Gastrocnemius medialis (tissue), 4 donors: ENCODE measurements at places on chromosomes 2 and 18. TPM values are rescaled to one million over a fixed set of nuclear protein-coding genes. Genes with fewer than 3 reads are reported as not detected.
A peak's percentile ranks its signal among the peaks of the same experiment; 100 is the strongest.

GRCh38 chr2:165662720-165663119 lies 131.3 kb downstream of the GALNT3 start:
- no peaks in the 10 kb centered on the region for H3K27me3 ChIP-seq
- H3K27ac ChIP-seq = no peak overlapping the region
- no peaks in the 10 kb centered on the region for H3K36me3 ChIP-seq
- no peak for DNase-seq
- H3K4me1 ChIP-seq = no peaks in the 10 kb centered on the region
- no peak overlapping the region for H3K4me3 ChIP-seq

DNA sequence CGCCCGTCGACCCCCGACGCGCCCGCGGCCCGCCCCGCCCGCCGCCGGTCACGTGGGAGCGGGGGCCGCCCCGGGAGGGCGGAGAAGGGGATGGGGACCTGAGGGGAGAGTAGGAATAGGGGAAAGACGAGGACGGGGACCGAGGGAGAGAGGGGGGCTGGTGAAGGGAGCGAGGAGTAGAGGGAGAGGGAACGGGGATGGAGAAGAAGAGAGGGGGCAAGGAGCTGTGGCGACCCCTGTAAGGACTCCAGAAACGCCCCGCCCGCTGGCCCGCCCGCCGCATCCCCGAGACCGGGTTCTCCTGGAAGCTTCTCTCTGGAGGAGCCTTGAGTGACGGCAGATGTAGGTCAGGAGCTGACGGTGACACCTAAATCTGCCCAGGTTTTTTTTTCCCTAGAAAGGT lies 615 bp downstream of the ADNP2 start:
- DNase-seq = no peak
- H3K36me3 ChIP-seq = no peaks in the 10 kb centered on the region
- peaks cover 13% of the 10 kb centered on the region for H3K4me1 ChIP-seq
- peak overlapping the region; percentile 76 for H3K27ac ChIP-seq

GRCh38 chr2:44948565-44949328 lies 7.2 kb downstream of the SIX3 start:
- H3K36me3 ChIP-seq = no peaks in the 10 kb centered on the region
- no peak overlapping the region for H3K27ac ChIP-seq
- no peaks in the 10 kb centered on the region for H3K4me1 ChIP-seq
- peaks cover 45% of the 10 kb centered on the region for H3K27me3 ChIP-seq

DNA sequence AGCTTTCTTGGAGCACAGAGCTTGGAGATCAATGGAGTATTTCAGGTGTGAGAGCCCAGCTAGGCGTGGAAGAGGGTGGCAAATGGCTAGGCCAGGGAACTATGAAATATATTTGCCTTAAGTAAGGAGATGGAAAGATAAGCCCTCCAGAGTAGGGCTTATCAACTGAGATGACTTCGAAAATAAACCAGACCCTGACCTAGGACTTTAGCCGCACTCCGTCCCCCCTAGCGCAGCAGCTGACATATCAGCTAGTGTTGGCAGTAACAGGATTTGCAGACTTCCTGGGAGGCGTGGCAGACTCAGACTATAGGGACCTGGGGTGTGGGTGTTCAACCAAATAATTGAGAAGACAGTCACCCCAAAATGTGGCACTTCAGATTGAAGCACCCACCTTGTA lies 127.7 kb upstream of the EPAS1 start:
- no peaks in the 10 kb centered on the region for H3K27me3 ChIP-seq
- DNase-seq = no peak
- H3K36me3 ChIP-seq = no peaks in the 10 kb centered on the region
- H3K27ac ChIP-seq = no peak overlapping the region

GRCh38 chr18:32353257-32353656 lies 117.4 kb downstream of the GAREM1 start:
- no peak for DNase-seq
- H3K27me3 ChIP-seq = no peaks in the 10 kb centered on the region
- H3K4me3 ChIP-seq = no peak overlapping the region

DNA sequence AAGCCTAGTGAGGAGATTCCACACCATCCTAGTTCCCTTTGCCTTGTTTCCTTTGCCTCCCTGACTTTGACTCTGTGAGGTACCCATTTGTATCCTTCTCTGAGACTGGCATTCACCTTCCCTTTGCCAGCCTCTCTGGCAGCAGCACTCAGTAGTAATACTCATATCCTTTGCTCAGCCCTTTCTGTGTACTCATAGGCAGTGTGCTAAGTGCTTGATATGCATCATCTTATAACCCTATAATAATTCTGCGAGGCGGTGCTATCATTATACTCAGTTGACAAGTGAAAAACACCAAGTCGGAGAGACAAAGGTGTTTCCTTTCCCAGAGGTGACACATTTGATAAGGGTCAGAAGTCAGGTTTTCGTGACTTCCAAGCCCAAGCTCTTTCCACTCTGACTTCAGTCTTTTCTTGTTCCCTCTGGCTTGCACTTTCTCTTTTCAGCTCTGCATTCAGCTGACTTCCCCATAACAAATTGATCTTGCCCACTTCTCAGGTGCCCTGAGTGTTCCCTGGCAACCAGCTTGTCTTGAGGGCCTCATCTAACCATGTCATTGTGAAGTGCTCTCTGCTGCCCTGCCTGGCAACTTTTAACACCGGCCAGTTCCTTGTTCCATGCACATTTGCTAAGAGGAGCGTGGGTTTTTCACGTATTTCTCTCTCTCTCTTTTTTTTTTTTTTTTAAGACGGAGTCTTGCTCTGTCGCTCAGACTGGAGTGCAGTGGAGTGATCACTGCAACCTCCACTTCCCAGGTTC lies 94.5 kb upstream of the UPP2 start:
- H3K4me3 ChIP-seq = no peak overlapping the region
- no peak overlapping the region for H3K27ac ChIP-seq
- no peaks in the 10 kb centered on the region for H3K27me3 ChIP-seq
- no peaks in the 10 kb centered on the region for H3K36me3 ChIP-seq

DNA sequence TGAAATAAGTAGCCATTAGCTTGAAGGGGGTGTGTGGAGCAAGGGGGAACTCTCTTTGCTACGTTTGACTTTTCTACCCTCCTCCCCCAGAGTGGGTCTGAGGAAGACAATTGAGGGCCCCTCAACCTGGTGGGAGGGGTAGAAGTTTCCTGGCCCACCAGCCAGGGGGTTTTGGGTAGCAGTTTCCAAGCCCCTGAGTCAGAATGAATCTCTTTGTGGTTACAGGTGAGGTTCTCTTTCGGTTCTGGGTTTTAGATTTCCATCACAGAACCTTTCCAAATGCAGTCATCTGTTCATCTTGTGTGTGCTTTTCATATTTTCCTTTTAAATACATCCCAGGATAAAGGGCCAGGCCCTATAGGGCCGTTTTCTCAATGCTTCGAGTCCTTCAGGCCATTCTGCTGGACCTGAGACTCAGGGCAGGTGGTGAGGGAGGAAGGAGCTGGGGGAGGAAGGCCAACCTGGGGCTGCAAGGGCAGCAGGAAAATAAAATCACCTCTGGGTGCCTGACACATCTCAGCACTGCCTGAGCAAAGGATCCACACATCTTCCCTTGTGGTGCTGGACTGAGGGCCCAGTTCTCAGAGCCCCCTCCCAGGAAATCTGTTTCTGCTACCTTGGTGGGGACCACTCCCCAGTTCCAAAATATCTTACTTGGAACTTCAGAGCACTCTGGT lies 4.7 kb downstream of the LBH start:
- H3K36me3 ChIP-seq = no peaks in the 10 kb centered on the region
- H3K27me3 ChIP-seq = peaks cover 39% of the 10 kb centered on the region
- H3K27ac ChIP-seq = peak overlapping the region; percentile 64
- peaks cover 27% of the 10 kb centered on the region for H3K4me1 ChIP-seq

DNA sequence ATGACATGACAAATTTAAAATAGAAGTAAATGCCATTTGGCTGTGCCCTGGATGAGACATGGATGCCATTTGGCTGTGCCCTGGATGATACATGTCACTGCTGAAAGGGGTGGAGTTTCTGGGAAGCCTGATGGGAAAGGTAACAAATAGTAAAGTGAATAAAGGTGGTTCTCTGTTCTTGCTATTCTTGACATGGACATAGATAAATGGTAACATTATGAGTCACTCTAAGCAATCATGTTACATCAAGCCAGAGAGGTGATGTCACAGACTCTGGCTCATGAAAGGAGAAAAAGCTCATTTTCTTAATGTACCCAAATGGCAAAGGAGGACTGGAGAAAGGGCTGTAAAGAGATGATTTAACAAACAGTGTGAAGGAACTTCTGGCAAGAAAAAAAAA lies 86.4 kb downstream of the EML6 start:
- H3K4me3 ChIP-seq = no peak overlapping the region
- H3K27me3 ChIP-seq = no peaks in the 10 kb centered on the region
- H3K36me3 ChIP-seq = no peaks in the 10 kb centered on the region

DNA sequence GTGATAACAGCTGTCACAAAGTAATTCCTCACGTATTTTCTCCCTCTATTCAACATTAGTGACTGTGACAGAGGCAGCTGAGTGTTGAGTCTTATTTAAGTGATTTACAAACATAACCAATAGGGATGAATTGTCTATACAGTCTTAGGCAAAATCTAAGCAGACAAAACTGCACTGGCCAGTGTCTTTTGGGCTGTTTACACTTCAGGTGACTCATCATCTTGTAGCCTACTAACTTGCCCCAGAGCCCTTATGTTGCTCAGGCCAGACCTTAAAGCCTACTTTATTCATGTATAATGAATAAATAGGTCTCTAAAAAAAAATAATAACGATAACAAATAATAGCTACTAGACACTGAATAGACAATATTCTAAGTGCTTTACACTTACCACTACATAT lies 17.2 kb downstream of the THOC1 start:
- H3K4me1 ChIP-seq = no peaks in the 10 kb centered on the region
- DNase-seq = no peak
- no peak overlapping the region for H3K4me3 ChIP-seq
- H3K36me3 ChIP-seq = peaks cover 8% of the 10 kb centered on the region

DNA sequence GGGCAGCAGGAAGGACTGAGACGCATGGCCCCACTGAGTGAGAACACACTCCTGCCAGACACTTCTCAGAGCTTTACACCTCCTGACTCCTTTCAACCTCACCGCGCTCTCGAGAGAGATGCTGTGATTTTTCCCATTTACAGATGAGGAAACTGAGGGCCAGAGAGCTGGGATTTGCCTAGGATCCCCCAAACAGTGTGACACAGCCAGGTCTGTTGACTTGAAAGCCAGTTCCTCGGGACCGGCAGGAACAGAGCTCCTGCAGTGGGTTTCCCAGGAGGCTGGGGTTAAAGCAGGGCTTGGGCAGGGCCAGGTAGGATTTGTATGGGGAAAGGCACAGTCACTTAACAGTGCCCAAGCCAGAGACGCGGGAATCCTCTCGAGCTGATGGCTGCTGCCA lies 81.9 kb downstream of the STPG4 start:
- no peak overlapping the region for H3K4me3 ChIP-seq
- no peaks in the 10 kb centered on the region for H3K27me3 ChIP-seq

DNA sequence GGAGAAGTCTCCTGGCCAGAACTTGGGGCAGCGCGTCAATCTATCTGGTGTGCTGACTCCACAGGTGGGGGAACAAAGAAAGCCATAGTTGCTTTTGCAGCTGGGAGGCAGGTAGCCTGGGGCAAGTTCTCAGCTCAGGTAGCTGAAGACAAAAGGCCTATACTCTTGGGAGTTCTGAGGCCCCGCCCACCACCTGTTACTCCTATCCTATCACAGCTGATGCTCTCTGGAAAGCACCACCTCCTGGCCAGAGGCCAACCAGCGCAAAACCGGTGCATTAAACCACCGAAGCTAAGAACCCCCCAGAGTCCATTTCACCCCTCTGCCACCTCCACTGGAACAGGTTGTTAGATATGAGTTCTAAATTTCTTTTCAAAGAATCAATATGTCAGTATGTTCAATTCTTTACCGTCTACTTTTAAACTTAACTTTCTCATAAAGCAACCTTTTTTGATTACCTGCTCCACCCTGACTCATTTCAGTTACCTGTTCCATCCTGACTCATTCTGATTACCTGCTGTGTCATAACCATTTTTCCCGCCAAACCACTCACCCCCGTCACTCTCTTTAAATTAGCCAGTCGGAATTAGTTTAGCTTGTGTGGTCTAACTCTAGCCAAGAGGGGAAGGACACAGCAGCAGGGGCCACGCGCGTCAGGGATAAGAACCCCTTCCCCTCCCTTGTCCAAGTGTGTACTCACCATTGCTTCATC lies 43.4 kb downstream of the UPP2 start:
- H3K27ac ChIP-seq = no peak overlapping the region
- H3K36me3 ChIP-seq = no peaks in the 10 kb centered on the region
- H3K4me1 ChIP-seq = no peaks in the 10 kb centered on the region

- H3K27ac ChIP-seq = no peak overlapping the region
- no peak for DNase-seq
- no peak overlapping the region for H3K4me3 ChIP-seq
- H3K4me1 ChIP-seq = peaks cover 20% of the 10 kb centered on the region
- H3K36me3 ChIP-seq = no peaks in the 10 kb centered on the region
- no peaks in the 10 kb centered on the region for H3K27me3 ChIP-seq
These were observed 16.6 kb downstream of the THAP4 start for GRCh38 chr2:241620419-241620769.

DNA sequence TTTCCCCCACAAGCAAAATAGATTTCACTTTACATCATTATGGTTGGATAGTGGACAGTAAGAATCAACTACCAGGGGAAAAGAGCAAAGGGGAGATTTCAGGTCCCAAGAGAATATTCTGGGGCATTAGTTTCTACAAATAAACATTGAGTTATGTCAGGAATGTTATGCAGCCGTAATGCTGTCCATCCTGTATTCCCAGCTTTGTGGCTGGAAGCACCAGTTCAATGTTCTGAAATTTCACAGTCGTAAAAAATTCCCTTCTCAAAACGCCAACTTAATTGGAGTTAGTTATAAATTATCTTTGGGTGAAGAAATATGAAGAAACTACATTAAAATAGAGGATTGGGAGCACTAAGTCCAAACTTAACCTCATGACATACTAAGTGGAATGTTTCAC lies 141.5 kb upstream of the FIGN start:
- H3K27me3 ChIP-seq = no peaks in the 10 kb centered on the region
- peaks cover 4% of the 10 kb centered on the region for H3K4me1 ChIP-seq
- H3K27ac ChIP-seq = no peak overlapping the region
- H3K4me3 ChIP-seq = peak overlapping the region; percentile 4
- H3K36me3 ChIP-seq = no peaks in the 10 kb centered on the region

DNA sequence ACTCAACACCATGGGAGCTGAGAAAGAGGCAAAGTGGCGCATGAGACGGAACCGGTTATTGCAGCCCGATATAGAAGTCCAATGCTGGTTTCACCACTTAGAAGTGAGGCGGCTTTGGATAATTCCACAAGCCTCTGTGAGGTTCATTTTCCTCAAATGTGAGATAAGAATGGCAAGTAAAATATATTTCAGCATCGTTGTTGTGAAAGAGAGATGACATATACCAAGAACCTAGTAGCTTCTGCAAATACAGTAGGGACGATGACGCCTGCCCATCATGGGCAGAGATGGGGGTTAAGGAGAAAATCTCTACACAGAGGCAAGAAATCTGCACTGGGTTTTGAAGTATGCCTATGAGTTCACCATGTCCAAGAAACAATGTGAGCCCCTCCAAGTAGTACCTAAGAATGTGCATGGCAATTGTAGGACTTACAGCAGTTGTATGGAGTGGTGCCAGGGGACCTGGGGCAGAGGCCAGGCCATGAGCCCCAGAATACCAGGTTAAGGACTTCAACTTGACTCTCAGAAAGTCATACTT lies 352.0 kb downstream of the RNF144A start:
- H3K27me3 ChIP-seq = no peaks in the 10 kb centered on the region
- no peak for DNase-seq
- H3K4me1 ChIP-seq = no peaks in the 10 kb centered on the region
- no peak overlapping the region for H3K4me3 ChIP-seq

Gene AKAIN1
- total RNA-seq = not detected

Gene POTEF
- not detected for total RNA-seq

Gene DYNAP
- total RNA-seq = not detected

Gene CNGA3
- total RNA-seq = not detected

Gene ALK
- total RNA-seq = not detected

Gene CD8A
- 0.31 TPM for total RNA-seq

Gene TCF7L1
- total RNA-seq = 1.6 TPM

Gene RAX
- total RNA-seq = not detected
